NCI-H1048 (cell line): ENCODE measurements at places on chromosomes 6 and 20.

GRCh38 chr20:49559411-49560081 lies 8.4 kb downstream of the PTGIS start:
- no peak for DNase-seq

DNA sequence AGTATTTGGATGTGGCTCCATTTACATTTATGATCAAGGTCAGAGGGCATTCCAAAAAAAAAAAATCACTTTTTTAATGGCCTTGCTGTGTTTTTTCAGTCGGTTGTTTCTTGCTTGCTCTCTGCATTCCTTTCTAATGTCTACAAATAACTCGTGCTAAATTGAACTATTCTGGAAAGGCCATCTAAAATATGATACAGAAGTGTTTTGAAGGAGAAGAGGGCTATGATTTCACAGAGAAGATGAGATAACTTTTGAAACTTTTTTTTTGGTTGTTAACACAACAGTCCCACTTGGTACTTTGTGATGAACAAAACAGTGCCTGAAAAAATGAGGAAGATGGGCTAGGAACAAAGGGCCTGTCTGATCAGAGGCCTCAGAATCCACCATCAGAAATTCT lies 156.1 kb upstream of the SMLR1 start:
- no peak for DNase-seq

GRCh38 chr6:52887910-52888524 lies 21.5 kb downstream of the GSTA3 start:
- DNase-seq: no peak

DNA sequence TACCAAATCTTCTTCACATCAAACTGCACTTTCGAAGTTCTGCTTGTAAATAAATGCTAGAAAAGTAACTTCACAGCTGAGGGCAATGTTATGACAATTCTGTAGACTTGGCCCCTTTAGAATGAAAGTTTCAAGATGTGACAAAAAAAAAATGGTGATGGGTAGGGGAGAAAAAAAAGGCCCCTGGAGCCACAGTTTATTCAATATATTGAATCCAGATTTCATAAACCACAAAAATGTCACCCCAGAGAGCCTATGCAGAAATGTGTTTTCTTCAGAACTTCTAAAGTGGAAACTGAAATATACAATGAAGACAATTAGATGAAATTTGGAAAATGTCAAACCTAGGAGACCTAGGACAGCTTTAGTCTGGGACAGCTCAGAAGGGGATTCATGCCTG lies 143.1 kb downstream of the EDN3 start:
- DNase-seq: no peak

- DNase-seq: no peak
Observed at GRCh38 chr6:132199343-132199742, 201.9 kb downstream of the MOXD1 start.

- no peak for DNase-seq
Observed at GRCh38 chr6:11921017-11921438, 91.1 kb upstream of the HIVEP1 start.

GRCh38 chr20:58006346-58007316 lies 221.8 kb downstream of the ANKRD60 start:
- no peak for DNase-seq

- no peak for DNase-seq
Observed at GRCh38 chr20:59985164-59985563, 26.9 kb downstream of the CDH26 start.

- no peak for DNase-seq
Observed at GRCh38 chr20:17904027-17904426, 64.6 kb downstream of the SNX5 start.
